CD14-positive monocyte (primary cell): ENCODE measurements at places on chromosomes 5 and 9. TPM values are rescaled to one million over a fixed set of nuclear protein-coding genes. Genes with fewer than 3 reads are reported as not detected.

GRCh38 chr5:168530621-168531150 is 1.6 kb downstream of the FBLL1 start:
- no peaks in the 10 kb centered on the region for H3K4me1 ChIP-seq
- no peak for DNase-seq

The FAM221B gene
- polyA plus RNA-seq: not detected

- DNase-seq: no peak
- peaks cover 21% of the 10 kb centered on the region for H3K4me1 ChIP-seq
- peaks cover 3% of the 10 kb centered on the region for H3K27me3 ChIP-seq
- H3K4me3 ChIP-seq: no peak overlapping the region
- H3K27ac ChIP-seq: peak overlapping the region; percentile 7
Measured at GRCh38 chr5:7755958-7756357, 95.0 kb downstream of the CFAP90 start.

The CCDC192 gene
- not detected for polyA plus RNA-seq

DNA sequence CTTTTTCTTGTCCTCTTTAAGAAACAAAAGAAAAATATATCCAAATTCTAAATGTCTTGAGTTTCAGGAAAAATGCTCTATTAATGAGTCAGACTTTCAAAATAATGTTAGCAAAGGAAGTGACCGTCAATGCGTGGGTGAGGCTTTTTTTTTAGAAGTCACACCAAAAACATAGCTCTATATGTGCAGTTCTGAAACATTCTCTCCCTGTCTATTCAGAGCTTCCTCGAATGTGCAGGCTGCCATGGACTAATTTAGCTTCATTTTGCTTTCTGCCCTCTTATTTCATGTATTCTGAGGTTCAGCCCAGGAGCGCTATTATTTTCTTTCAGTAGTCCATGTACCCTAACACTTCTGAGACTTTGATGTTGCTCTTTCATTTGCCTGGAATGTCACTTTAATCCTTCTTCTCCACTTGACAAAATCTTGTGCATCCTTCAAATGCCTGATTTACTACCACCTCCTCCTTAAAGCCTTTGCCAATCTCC is 72.5 kb upstream of the RASA1 start:
- no peaks in the 10 kb centered on the region for H3K4me1 ChIP-seq
- H3K36me3 ChIP-seq: no peaks in the 10 kb centered on the region
- H3K27ac ChIP-seq: no peak overlapping the region

DNA sequence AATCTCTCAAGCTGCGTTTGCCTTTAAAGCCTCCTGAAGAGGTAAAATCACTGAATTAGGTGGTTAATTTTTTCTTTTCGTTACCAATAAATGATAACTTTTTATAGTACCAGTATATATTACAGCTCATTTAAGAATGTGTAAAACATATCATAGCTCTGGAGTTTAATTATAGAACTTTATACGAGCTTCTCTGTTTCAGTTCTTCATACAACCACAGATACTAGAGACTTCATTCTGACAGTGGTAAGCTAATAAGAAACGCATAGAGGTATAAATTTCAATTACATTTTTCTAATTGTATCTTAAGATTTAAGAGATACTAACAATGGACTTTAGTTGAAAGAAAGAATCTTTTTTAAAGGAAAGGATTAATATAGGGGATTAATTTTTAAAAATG is 73.9 kb downstream of the PBX3 start:
- no peak for DNase-seq
- no peaks in the 10 kb centered on the region for H3K36me3 ChIP-seq
- peaks cover 34% of the 10 kb centered on the region for H3K4me1 ChIP-seq
- H3K27me3 ChIP-seq: no peaks in the 10 kb centered on the region
- H3K27ac ChIP-seq: no peak overlapping the region
- no peak overlapping the region for H3K4me3 ChIP-seq

- no peaks in the 10 kb centered on the region for H3K36me3 ChIP-seq
- H3K27ac ChIP-seq: no peak overlapping the region
- no peaks in the 10 kb centered on the region for H3K4me1 ChIP-seq
- H3K4me3 ChIP-seq: no peak overlapping the region
Measured at GRCh38 chr5:151414536-151414935, 32.9 kb upstream of the SLC36A1 start.

GRCh38 chr5:124260921-124261515 is 485.4 kb downstream of the ZNF608 start:
- no peak for DNase-seq
- H3K27ac ChIP-seq: no peak overlapping the region
- no peaks in the 10 kb centered on the region for H3K4me1 ChIP-seq
- H3K27me3 ChIP-seq: no peaks in the 10 kb centered on the region

GRCh38 chr5:37751227-37751626 is 88.6 kb downstream of the GDNF start:
- H3K4me3 ChIP-seq: no peak overlapping the region
- no peak for DNase-seq
- H3K36me3 ChIP-seq: peaks cover 10% of the 10 kb centered on the region
- no peaks in the 10 kb centered on the region for H3K27me3 ChIP-seq
- H3K4me1 ChIP-seq: no peaks in the 10 kb centered on the region
- H3K27ac ChIP-seq: no peak overlapping the region

DNA sequence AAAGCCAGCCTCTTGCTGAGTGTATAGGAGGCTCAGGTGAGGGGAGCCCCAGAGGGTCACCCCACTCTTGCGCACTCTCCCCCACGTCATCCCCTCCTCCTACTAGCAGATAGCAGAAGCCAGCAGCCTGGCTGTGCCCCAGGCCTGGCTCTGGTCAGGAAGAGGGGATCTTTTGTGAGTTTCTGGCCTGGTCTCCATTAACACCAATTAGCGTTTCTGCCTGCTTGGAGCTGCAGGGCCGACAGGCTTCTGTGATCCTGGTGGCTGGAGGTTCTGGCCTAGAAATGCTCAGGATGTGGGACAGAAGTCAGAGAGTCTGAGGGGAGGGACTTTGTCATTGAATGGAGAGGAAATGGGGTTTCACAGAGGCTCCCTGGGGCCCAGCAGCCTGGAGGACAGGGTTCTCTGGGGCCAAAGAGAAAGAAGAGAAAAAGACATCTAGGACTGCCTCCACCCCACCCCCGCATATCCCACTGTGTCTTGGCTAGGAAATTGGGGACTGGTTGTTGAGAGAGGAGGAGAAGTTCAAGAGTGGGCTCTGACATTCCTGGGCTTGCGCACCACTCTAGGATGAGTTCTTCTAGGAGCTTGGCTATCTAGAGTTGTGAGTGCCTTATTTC is 47.5 kb upstream of the ARAP3 start:
- no peaks in the 10 kb centered on the region for H3K27me3 ChIP-seq
- no peak overlapping the region for H3K4me3 ChIP-seq
- H3K36me3 ChIP-seq: no peaks in the 10 kb centered on the region
- no peak overlapping the region for H3K27ac ChIP-seq
- H3K4me1 ChIP-seq: no peaks in the 10 kb centered on the region

DNA sequence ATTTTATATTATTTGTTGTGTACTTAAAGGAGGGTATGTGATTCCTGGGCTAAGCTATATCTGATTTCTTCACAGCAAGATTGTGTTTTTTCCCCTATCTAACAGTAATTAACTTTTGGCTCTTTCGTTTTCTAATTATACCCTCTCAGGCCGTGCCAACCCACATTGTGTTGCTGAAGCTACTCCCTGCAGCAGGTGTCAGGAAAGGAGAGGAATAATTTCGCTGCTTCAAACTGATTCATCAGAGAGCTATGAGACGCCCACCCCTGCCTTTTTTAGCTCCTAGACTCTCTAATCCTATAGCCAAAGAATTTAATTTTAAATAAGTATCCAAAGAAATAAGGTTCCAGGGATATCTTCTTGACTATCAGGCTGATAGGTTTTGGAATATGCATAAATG is 3.8 kb downstream of the CAVIN4 start:
- H3K36me3 ChIP-seq: no peaks in the 10 kb centered on the region
- no peaks in the 10 kb centered on the region for H3K4me1 ChIP-seq
- no peak overlapping the region for H3K4me3 ChIP-seq
- no peaks in the 10 kb centered on the region for H3K27me3 ChIP-seq
- H3K27ac ChIP-seq: no peak overlapping the region
- no peak for DNase-seq

GRCh38 chr5:164799391-164799790 is 1294.0 kb downstream of the MAT2B start:
- no peak overlapping the region for H3K4me3 ChIP-seq
- H3K36me3 ChIP-seq: no peaks in the 10 kb centered on the region
- H3K4me1 ChIP-seq: no peaks in the 10 kb centered on the region
- H3K27ac ChIP-seq: no peak overlapping the region

GRCh38 chr5:133769842-133770241 is 157.5 kb upstream of the FSTL4 start:
- H3K36me3 ChIP-seq: no peaks in the 10 kb centered on the region
- H3K4me1 ChIP-seq: no peaks in the 10 kb centered on the region
- H3K27ac ChIP-seq: no peak overlapping the region
- DNase-seq: no peak
